ENCODE measurements at places on chromosomes 5 and 9. TPM values are rescaled to one million over a fixed set of nuclear protein-coding genes. Genes with fewer than 3 reads are reported as not detected.

- no peaks in the 10 kb centered on the region for H3K27me3 ChIP-seq
- no peaks in the 10 kb centered on the region for H3K36me3 ChIP-seq
- H3K27ac ChIP-seq = no peak overlapping the region
- DNase-seq = peak; percentile 39
These were observed 47.9 kb downstream of the TNFSF15 start for GRCh38 chr9:114757984-114758383.

GRCh38 chr9:36817160-36817834, 216.8 kb downstream of the PAX5 start:
- H3K27ac ChIP-seq = no peak overlapping the region
- no peaks in the 10 kb centered on the region for H3K36me3 ChIP-seq
- H3K27me3 ChIP-seq = peaks cover 3% of the 10 kb centered on the region
- H3K4me3 ChIP-seq = peak overlapping the region; percentile 25
- no peak for DNase-seq

GRCh38 chr9:10146517-10147331, 466.1 kb downstream of the PTPRD start:
- no peaks in the 10 kb centered on the region for H3K27me3 ChIP-seq

PCDHB8 gene
- total RNA-seq = 0.57 TPM

RNF224 gene
- total RNA-seq = 0.20 TPM

NACC2 gene
- total RNA-seq = 11.5 TPM

PCDHAC1 gene
- 8.7 TPM for total RNA-seq

DNA sequence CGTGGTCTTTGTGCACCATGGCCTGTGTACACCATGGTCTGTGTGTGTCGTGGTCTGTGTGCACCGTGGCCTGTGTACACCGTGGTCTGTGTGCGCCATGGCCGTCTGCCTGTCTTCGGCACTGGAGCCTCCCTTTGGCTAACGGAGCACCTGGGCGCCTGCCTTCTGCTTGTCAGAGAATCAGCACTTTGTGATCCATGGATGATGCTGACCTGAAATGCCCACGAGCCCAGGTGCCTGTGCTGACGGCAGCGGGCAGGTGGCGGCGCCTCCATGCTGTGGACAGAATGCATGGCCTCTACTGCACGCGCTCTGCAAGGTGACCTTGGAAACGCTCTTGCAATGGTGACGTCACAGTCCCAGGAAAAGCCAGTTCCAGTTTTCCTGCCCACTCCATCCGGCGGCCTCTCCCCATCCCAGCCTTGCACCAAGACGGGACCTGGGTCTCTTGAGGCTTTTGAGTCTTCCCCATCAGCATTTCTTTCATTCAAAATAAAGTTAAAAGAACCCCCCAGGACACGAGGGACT, 14.6 kb downstream of the LCN9 start:
- no peak overlapping the region for H3K27ac ChIP-seq
- no peaks in the 10 kb centered on the region for H3K4me1 ChIP-seq
- no peak for DNase-seq

GRCh38 chr5:139954462-139954861, 88.6 kb downstream of the NRG2 start:
- H3K4me1 ChIP-seq = peaks cover 7% of the 10 kb centered on the region
- H3K4me3 ChIP-seq = no peak overlapping the region
- H3K36me3 ChIP-seq = no peaks in the 10 kb centered on the region
- no peak for DNase-seq

KCNIP1 gene
- 0.24 TPM for total RNA-seq

HAVCR2 gene
- total RNA-seq = not detected

HRCT1 gene
- not detected for total RNA-seq

GRCh38 chr5:89662499-89662898, 747.1 kb downstream of the CETN3 start:
- H3K27me3 ChIP-seq = no peaks in the 10 kb centered on the region
- H3K4me1 ChIP-seq = no peaks in the 10 kb centered on the region
- peaks cover 10% of the 10 kb centered on the region for H3K36me3 ChIP-seq
- H3K27ac ChIP-seq = no peak overlapping the region

EGFLAM gene
- 0.33 TPM for total RNA-seq

GRCh38 chr9:20356403-20357036, 265.8 kb downstream of the MLLT3 start:
- no peaks in the 10 kb centered on the region for H3K27me3 ChIP-seq
- peak overlapping the region; percentile 49 for H3K4me3 ChIP-seq
- no peaks in the 10 kb centered on the region for H3K36me3 ChIP-seq
- peaks cover 4% of the 10 kb centered on the region for H3K4me1 ChIP-seq
- DNase-seq = peak; percentile 77

AGXT2 gene
- total RNA-seq = not detected

DNA sequence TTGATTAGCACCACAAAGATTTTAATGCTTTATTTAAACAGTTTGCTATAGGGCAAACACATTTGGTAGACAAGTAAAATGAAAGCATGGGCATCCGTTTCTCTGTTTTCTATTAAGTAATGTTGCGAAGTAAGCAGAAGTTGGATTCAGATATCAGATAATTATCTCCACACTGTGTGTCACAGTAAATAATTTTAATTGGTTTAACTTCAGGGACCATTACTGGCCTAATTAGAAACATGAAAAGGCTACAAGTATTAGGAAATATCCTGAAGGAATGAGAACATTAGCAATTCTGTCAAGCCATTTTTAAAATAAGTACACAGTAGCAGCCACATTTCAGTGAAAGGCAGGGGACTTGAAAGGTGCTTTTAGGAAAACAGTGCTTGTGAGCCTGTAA, 975.4 kb downstream of the NR2F1-AS1 start:
- H3K4me1 ChIP-seq = no peaks in the 10 kb centered on the region
- H3K27ac ChIP-seq = no peak overlapping the region
- no peaks in the 10 kb centered on the region for H3K36me3 ChIP-seq
- DNase-seq = no peak

DNA sequence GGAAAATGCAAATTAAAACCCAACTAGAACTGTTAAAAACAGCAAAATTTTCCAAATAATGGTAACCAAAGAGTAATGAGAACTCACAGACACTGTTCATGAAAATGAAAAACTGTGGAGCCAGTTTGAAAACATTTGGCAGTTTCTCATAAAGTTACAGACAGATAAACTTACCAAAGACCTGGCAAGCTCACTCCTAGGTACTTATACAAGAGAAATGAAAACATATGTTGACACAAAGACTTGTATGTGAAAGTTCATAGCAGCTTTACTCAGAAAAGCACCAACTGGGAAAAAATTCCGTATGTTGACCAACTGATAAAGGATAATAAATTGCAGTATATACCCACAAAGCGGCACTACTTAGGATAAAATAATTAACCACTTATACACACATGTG, 10.3 kb downstream of the ZNF782 start:
- peaks cover 36% of the 10 kb centered on the region for H3K36me3 ChIP-seq
- no peaks in the 10 kb centered on the region for H3K27me3 ChIP-seq
- H3K4me3 ChIP-seq = no peak overlapping the region
- no peak for DNase-seq
- H3K4me1 ChIP-seq = no peaks in the 10 kb centered on the region

MAPK9 gene
- 39.7 TPM for total RNA-seq

SH3GL2 gene
- 5.8 TPM for total RNA-seq

AJM1 gene
- total RNA-seq = 1.8 TPM

PLAC8L1 gene
- total RNA-seq = 0.64 TPM

FOXD1 gene
- 0.31 TPM for total RNA-seq

DNA sequence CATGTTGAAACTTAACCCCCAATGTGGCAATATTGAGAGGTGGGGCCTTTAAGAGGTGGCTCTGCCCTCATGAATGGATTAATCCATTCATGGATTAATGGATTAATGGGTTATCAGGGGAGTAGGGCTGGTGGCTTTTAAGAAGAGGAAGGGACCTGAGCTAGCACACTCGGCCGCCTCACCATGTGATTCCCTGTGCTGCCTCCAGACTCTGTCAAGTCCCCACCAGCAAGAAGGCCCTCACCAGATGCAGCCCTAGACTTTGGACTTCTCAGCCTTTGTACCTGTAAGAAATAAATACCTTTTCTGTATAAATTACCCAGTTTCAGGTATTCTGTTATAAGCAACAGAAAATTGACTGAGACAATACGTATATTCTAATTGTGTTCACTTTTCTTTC, 272.2 kb upstream of the DMRT1 start:
- no peak overlapping the region for H3K27ac ChIP-seq
- no peak for DNase-seq
- no peaks in the 10 kb centered on the region for H3K27me3 ChIP-seq
- no peaks in the 10 kb centered on the region for H3K4me1 ChIP-seq

- DNase-seq = no peak
- no peaks in the 10 kb centered on the region for H3K4me1 ChIP-seq
- no peak overlapping the region for H3K27ac ChIP-seq
- no peaks in the 10 kb centered on the region for H3K27me3 ChIP-seq
- no peaks in the 10 kb centered on the region for H3K36me3 ChIP-seq
These were observed 476.1 kb upstream of the MPDZ start for GRCh38 chr9:13755551-13755950.

DNAI1 gene
- total RNA-seq = 0.22 TPM

VLDLR gene
- 19.1 TPM for total RNA-seq

GFI1B gene
- total RNA-seq = not detected

DNA sequence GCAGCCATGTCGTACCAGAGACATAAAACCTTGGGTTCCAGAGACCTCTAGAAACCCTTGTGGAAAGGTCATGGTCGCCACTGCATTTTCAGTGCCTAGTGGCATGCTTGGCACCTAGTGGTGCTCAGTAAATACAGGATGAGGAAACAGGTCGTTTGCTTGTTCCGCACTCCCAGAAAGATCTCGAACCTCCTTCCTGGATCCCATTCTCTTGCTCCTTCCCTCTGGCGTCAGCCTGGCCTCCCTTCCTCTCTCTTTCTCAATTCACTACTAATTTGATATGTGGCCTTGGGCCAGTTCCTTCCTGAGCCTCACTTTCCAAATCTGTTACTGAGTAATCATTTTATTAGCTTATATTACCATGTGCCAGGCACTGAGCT, 4.4 kb downstream of the NDST1 start:
- no peaks in the 10 kb centered on the region for H3K36me3 ChIP-seq
- H3K27me3 ChIP-seq = no peaks in the 10 kb centered on the region
- DNase-seq = no peak
- H3K27ac ChIP-seq = no peak overlapping the region
- peaks cover 3% of the 10 kb centered on the region for H3K4me1 ChIP-seq

GRCh38 chr5:1324719-1325190, 20.1 kb downstream of the CLPTM1L start:
- H3K27ac ChIP-seq = no peak overlapping the region
- H3K27me3 ChIP-seq = no peaks in the 10 kb centered on the region
- H3K36me3 ChIP-seq = peaks cover 79% of the 10 kb centered on the region
- H3K4me1 ChIP-seq = no peaks in the 10 kb centered on the region
- no peak overlapping the region for H3K4me3 ChIP-seq

PCDHB11 gene
- total RNA-seq = 2.0 TPM

- no peaks in the 10 kb centered on the region for H3K4me1 ChIP-seq
- DNase-seq = no peak
- no peaks in the 10 kb centered on the region for H3K36me3 ChIP-seq
These were observed 43.7 kb upstream of the ITGA1 start for GRCh38 chr5:52743970-52744369.

DNA sequence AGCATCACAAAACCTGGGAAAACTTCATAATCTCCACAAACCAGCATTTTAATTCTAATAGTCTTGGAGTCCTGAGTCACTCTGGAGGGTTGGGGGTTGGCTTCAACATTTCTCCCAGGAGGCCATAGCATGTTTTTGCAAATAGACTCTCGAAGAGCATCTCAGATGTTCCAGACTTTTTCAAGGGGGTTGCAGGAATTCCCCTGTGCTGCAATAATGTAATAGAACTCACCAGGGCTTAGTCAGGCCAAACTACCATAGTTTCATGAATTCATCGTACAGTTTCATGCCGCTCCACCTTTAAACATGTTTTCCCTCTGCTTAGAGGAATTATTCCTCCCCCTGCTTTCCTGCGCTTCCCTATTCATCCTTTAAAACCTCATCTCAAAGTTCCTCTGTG, 499.5 kb upstream of the KLF4 start:
- no peak for DNase-seq
- no peak overlapping the region for H3K27ac ChIP-seq
- no peaks in the 10 kb centered on the region for H3K4me1 ChIP-seq
- H3K4me3 ChIP-seq = no peak overlapping the region

DNA sequence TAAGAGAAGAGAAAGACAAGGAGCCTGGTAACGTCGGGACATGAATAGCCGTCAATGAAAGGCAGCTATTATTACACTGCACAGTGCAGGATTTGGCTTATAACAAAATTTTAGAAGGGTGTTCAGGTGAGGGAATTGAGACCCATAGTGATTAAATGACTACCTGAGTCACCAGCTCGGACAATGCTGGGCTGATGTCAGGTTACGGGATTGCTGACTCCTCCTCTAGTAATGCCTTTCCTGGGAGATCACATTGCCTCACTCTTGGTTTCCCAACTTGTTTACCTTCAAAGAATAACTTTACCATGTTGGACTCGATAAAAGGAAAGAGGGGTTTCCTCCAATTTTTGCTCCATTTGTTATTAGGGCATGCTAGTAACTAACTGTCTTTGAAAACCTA, 132.6 kb downstream of the GHR start:
- DNase-seq = no peak
- no peaks in the 10 kb centered on the region for H3K27me3 ChIP-seq
- H3K27ac ChIP-seq = no peak overlapping the region
- no peaks in the 10 kb centered on the region for H3K36me3 ChIP-seq
- no peak overlapping the region for H3K4me3 ChIP-seq

- no peak overlapping the region for H3K4me3 ChIP-seq
- no peak overlapping the region for H3K27ac ChIP-seq
- H3K36me3 ChIP-seq = no peaks in the 10 kb centered on the region
- DNase-seq = no peak
These were observed 116.1 kb upstream of the ACTBL2 start for GRCh38 chr5:57598756-57599155.

- no peak overlapping the region for H3K4me3 ChIP-seq
- H3K36me3 ChIP-seq = peaks cover 40% of the 10 kb centered on the region
- H3K4me1 ChIP-seq = peaks cover 14% of the 10 kb centered on the region
- DNase-seq = no peak
- no peaks in the 10 kb centered on the region for H3K27me3 ChIP-seq
- H3K27ac ChIP-seq = peak overlapping the region; percentile 78
These were observed 55.7 kb upstream of the DPYSL3 start for GRCh38 chr5:147565524-147565923.

DNA sequence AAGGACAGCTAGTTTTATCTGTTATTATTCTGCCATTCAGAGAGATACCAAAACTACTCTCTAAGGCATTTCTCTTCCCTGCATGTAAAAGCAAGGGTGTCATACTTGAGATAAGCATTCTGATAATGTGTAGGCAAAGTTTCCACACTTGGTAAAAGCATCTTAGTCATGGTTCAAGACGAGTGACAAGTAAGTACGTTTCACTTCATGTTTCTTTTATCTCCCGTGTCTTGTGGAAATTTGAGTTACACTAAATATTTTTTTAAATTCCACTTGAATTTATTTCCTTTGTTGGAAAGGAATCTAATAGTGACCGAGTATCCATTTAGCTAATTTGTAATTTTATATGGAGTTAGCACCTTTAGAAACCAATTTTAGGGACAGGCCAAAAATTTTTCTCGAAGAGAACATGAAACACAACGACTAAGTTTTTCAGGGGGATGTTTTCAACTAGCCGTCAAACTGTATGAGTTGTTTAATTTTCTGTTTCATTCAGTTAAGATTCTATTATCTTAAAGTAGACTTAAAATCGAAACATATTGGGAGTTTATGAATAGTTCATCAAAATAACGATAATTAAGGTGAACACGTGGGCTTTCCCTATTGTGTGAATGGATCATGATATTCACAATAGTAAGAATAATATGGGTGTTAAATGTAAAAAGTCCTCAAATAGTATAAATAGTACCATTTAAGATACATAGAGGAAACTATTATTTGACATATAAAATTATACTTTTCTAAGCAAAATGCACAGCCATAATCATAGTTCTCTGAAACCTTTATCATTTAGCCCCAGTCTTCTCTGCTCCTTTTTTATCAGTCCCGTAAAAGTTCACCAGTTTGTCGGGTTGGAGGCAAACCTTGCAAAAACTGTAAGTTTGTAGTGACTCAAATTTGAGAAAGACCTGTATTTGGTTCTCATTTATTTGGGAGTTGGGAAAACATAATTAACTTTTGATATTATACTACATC, 1.6 kb downstream of the RFESD start:
- no peaks in the 10 kb centered on the region for H3K36me3 ChIP-seq
- H3K4me1 ChIP-seq = no peaks in the 10 kb centered on the region
- H3K27ac ChIP-seq = no peak overlapping the region
- no peak overlapping the region for H3K4me3 ChIP-seq

Measured in H9 (cell line).